ENCODE measurements at places on chromosomes 4 and X. TPM values are rescaled to one million over a fixed set of nuclear protein-coding genes. Genes with fewer than 3 reads are reported as not detected.

- DNase-seq: no peak
Measured at GRCh38 chrX:72165551-72165950, 16.0 kb upstream of the PIN4 start.

- DNase-seq: no peak
Measured at GRCh38 chr4:80213117-80213815, 16.0 kb downstream of the PRDM8 start.

GRCh38 chr4:10347281-10347795 lies 109.9 kb downstream of the ZNF518B start:
- no peak for DNase-seq

The ADH6 gene
- not detected for total RNA-seq

The BEX2 gene
- 1.3 TPM for total RNA-seq

The UGT2B17 gene
- not detected for total RNA-seq

Data from left ventricle myocardium superior (tissue), 1 donor.